A172 (cell line): ENCODE measurements at places on chromosomes 1 and 21. TPM values are rescaled to one million over a fixed set of nuclear protein-coding genes. Genes with fewer than 3 reads are reported as not detected.

The VWA5B1 gene
- not detected in 2 replicates for total RNA-seq

- DNase-seq: no peak
Measured at GRCh38 chr1:27116232-27116631, 38.7 kb downstream of the SLC9A1 start.

The RGS5 gene
- 22.5 and 29.6 TPM in 2 replicates for total RNA-seq

GRCh38 chr1:203265541-203265940, 36.1 kb upstream of the CHIT1 start:
- no peak for DNase-seq

The H6PD gene
- total RNA-seq: 8.6 and 10.2 TPM in 2 replicates

GRCh38 chr21:46150073-46150472, 5.3 kb downstream of the FTCD start:
- no peak for DNase-seq

The CHI3L1 gene
- 0.24 and 3.3 TPM in 2 replicates for total RNA-seq

The STUM gene
- total RNA-seq: not detected in 2 replicates

DNA sequence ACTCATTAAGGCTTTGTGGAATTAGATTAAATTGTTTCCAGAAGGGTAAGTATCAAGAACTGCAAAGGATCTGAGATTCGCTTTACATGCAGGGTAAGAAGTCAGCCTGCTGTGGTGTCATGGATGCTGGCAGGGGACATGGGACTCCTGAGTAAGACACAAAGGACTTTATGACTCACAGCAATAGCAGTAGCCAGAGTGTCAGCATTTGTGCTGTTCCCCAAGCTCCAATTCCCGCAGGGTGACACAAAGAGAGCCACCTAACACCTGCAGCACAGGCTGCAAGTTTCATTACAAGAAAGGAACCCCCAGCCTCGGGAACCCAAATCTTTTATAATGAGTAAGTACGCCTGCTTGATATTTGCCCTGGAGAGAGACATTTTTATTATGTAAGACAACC, 298.1 kb upstream of the POU3F1 start:
- no peak for DNase-seq

- DNase-seq: peak; percentile 93
Measured at GRCh38 chr1:108746382-108747170, at the start of gene STXBP3. STXBP3 (plus strand) TSS chr1:108746674; CDS start chr1:108746738, 64 bp downstream.

DNA sequence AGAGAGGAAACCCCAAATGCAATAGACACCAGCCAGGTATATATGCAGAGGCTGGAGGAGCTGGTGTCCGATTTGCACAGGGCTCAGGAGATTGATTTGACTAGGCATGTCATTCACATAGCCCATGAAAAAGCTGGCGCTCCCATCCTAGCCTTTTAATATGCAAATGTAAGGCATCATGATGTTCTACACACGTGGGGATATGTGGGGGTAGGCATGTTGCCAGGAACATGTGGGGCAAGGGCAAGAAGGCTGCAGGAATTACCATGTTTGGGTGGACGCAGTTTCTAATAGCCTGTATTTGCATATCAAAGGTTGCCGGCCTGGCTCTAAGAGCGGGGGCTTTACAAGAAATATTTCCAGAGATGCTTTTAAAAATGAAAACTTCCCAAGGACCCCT, 11.7 kb upstream of the SH3GLB1 start:
- DNase-seq: no peak
